ENCODE measurements at places on chromosomes 7 and 10.
A peak's percentile ranks its signal among the peaks of the same experiment; 100 is the strongest.

- DNase-seq, result no peak
These were observed 25.6 kb downstream of the PRF1 start for GRCh38 chr10:70576803-70577517.

- DNase-seq, result no peak
These were observed 3.3 kb upstream of the CYP51A1 start for GRCh38 chr7:92137557-92137956.

DNA sequence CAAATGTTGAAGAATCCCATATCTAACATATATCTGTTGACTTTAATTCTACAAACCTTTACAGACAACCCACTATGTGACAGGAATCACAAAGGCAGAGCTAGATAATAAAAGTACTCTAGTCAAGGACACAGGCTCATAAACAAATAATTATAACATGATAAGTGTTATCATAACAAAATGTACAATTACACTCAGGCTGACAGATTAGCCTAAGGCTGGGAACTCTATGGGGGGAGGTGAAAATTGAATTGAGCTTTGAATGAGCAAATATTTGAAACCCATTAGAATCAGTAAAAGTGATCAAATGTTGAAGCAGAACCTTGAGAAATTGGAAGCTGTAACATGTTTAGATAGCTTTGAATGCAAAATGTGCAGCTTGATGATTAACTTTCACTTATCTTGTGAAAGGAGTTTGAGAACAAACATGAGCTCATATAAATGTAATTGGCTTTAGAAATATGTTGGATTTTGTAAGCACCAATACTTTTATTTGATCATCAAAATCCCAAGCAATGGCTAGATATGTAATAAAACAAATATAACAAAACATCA is 970.2 kb downstream of the SORCS3 start:
- DNase-seq, result no peak

DNA sequence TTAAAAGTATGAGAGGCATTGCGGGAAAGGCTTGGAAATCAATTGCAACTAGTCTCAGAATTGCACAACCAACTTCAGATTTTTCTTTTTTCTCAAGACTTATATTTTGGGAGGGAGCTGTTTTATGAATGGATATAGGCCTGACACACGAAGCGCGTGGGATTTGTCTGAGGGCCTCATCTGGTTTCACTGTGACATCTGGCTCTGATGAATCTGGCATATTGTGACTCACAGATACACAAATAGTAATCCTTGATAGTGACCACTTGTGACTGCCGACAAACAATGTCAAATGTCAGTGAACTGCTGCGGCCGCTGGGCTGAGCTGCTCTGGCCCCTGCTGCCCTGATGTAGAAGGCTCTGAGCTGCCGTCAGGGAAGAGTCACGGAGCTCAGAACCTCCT is 655.1 kb downstream of the INHBA start:
- no peak for DNase-seq

GRCh38 chr10:70579234-70580002 is 23.1 kb downstream of the PRF1 start:
- no peak for DNase-seq

- peak; percentile 5 for DNase-seq
These were observed 34.8 kb upstream of the HNRNPH3 start for GRCh38 chr10:68296843-68297663.

GRCh38 chr7:123494193-123494796 is 40.1 kb downstream of the IQUB start:
- no peak for DNase-seq

DNA sequence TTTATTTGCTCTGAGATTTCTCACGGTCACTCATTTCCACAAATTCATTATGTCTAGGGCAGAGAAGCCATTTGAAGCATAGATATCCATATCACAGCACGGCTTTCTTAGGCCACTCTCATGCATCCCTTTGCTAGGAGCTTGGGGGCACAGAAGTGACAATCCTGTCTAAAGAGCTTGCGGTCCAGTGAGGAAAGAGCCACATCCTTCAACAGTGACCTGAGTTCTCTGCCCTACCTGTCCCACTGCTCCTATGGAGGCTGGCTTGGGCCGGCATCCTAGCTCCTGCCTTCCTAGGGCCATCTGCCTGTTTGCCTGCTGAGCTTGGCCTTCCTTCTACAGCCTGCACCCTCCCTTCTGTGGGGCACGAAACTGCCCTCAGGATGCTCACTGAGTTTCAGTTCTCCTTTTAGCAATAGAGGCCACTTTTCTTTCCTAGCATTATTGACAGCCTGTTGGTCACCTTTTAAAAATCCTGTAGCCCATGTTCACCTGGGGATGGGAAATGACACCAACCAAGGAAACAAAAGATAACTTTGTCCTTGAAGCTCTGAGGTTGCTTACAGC is 212.1 kb upstream of the GRB10 start:
- DNase-seq, result no peak

- DNase-seq, result no peak
These were observed 60.8 kb upstream of the CELF2 start for GRCh38 chr10:10956681-10957542.

DNA sequence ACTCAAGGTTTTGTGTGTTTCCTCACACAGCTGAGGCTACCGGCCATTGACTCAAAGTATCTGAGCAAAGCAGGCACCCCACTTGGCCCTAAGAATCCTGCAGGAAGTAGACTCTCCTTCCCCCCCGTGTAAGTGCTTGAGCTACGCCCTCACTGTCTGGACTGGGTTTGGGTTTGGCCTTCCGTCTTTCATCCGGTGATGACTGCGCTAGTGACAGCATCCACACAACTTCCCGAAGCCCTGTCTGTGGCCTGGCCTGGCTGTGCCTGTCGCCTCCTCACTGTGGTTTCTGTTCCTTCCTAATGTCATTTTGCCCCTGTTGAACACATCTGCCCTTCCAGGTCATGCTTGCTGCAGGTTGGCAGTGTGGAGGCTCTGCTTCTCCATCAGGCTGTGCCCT is 14.5 kb downstream of the C7orf57 start:
- no peak for DNase-seq

GRCh38 chr7:141609576-141609975 is 58.4 kb downstream of the AGK start:
- DNase-seq, result no peak

- no peak for DNase-seq
These were observed 34.4 kb downstream of the ADD3 start for GRCh38 chr10:110042181-110042580.

DNA sequence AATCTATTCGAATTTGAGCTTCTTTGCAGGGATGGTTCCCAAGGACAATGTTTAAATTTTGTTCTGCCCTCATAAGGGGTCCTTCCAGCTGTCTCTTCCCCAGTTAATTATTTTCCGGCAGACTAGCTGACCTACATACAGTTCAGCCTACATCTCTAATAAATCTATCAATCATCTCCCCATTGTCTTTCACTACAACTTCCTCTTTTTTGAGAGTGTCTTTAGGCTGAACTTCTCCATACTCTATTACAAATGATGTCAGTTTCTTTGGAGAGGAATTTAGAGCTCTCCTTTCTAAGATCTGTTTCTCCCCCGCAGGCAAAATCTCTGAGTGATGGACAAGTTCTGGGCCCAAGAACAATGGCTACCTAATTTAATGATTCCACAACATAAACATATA is 122.2 kb downstream of the PCLO start:
- DNase-seq, result no peak
